ENCODE measurements at places on chromosomes 6 and 20. TPM values are rescaled to one million over a fixed set of nuclear protein-coding genes. Genes with fewer than 3 reads are reported as not detected.

The CBLN4 gene
- not detected for polyA plus RNA-seq

The WFDC10B gene
- not detected for polyA plus RNA-seq

GRCh38 chr6:160027931-160028330, 59.0 kb downstream of the IGF2R start:
- DNase-seq = no peak

- no peak for DNase-seq
These were observed 46.4 kb downstream of the SNAI1 start for GRCh38 chr20:50029083-50029696.
